ENCODE measurements at places on chromosomes 5 and 9. TPM values are rescaled to one million over a fixed set of nuclear protein-coding genes. Genes with fewer than 3 reads are reported as not detected.

GRCh38 chr5:27144456-27144855 lies 106.1 kb upstream of the CDH9 start:
- DNase-seq, result no peak
- no peak overlapping the region for H3K27ac ChIP-seq
- no peaks in the 10 kb centered on the region for H3K36me3 ChIP-seq

The TPPP gene
- total RNA-seq, result 44.5 TPM

The GBGT1 gene
- 1.3 TPM for total RNA-seq

GRCh38 chr5:179198825-179199224 lies 138.7 kb downstream of the ZNF354C start:
- H3K27me3 ChIP-seq, result peaks cover 7% of the 10 kb centered on the region
- H3K4me1 ChIP-seq, result peaks cover 5% of the 10 kb centered on the region
- H3K27ac ChIP-seq, result no peak overlapping the region
- H3K36me3 ChIP-seq, result no peaks in the 10 kb centered on the region
- peak; percentile 11 for DNase-seq

DNA sequence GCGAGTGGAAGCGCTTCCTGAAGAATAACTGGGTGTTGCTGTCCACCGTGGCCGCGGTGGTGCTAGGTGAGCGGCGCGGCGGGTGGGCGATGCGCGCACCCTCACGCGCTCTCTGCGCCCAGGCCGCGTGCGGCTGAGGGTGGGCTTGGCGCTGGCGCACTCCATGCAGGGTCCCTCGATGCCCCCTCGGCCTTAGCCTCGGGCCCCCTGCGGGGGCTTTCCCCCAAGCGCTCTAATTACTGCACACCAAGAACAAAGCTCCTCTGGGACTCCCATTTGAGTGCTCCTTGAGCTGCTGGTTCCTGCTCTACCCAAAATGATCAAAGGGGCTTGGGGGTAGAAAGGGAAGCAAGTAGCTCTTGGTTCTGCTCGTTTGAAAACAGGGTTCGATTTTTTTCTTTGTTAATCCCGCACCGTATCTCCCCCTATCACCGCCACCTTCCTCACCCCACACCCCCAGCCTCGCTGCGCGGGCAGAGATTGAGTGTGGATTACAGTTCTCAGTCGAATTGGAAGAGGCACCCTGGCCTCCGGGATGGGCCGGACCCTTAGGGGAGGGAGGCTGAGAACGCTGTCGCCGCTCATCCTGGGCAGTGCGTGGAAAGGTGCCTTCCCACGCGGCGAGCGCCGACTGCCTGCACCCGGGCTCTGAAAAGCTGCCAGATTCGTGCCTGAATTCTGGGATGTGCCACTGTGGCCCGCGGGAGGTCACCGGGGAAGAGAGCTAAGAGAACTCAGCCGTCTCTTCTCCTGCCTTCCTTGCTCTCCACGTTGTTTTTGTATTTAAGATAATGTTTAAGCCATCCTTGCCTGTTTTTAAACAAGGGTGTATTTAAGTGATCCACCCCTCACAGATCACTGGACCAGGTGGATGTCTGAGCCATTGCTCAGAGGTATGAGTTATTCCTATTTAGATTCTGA lies 697 bp downstream of the SLC1A1 start:
- no peaks in the 10 kb centered on the region for H3K4me1 ChIP-seq
- no peak for DNase-seq
- no peak overlapping the region for H3K27ac ChIP-seq
- peaks cover 14% of the 10 kb centered on the region for H3K27me3 ChIP-seq
- no peaks in the 10 kb centered on the region for H3K36me3 ChIP-seq
- peak overlapping the region; percentile 89 for H3K4me3 ChIP-seq

The IRX4 gene
- total RNA-seq, result 0.20 TPM

The PCDHGB2 gene
- 8.9 TPM for total RNA-seq

The IL5 gene
- total RNA-seq, result not detected

- DNase-seq, result no peak
- H3K4me1 ChIP-seq, result peaks cover 2% of the 10 kb centered on the region
- no peak overlapping the region for H3K27ac ChIP-seq
- no peaks in the 10 kb centered on the region for H3K36me3 ChIP-seq
- H3K27me3 ChIP-seq, result no peaks in the 10 kb centered on the region
Measured at GRCh38 chr9:123174887-123175518, 93.4 kb downstream of the STRBP start.

DNA sequence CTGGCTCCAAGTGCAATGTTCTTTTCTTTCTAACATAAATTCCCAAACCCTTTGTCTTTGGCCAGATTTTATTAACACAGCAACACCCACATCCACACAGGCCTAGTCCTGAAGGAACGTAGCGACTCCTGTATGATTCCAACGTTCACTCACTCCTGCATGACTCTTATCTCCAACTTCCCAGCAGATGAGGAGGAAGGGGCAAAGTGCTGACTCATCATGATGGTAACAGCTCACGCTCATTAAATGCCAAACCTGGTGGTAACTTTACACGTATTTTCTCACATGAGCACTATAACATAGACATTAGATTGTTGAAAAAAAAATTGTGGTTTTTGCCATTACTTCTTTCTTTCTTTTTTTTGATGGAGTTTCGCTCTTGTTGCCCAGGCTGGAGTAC lies 1349.5 kb downstream of the EFNA5 start:
- H3K27ac ChIP-seq, result no peak overlapping the region
- no peaks in the 10 kb centered on the region for H3K36me3 ChIP-seq
- no peak overlapping the region for H3K4me3 ChIP-seq
- DNase-seq, result no peak

DNA sequence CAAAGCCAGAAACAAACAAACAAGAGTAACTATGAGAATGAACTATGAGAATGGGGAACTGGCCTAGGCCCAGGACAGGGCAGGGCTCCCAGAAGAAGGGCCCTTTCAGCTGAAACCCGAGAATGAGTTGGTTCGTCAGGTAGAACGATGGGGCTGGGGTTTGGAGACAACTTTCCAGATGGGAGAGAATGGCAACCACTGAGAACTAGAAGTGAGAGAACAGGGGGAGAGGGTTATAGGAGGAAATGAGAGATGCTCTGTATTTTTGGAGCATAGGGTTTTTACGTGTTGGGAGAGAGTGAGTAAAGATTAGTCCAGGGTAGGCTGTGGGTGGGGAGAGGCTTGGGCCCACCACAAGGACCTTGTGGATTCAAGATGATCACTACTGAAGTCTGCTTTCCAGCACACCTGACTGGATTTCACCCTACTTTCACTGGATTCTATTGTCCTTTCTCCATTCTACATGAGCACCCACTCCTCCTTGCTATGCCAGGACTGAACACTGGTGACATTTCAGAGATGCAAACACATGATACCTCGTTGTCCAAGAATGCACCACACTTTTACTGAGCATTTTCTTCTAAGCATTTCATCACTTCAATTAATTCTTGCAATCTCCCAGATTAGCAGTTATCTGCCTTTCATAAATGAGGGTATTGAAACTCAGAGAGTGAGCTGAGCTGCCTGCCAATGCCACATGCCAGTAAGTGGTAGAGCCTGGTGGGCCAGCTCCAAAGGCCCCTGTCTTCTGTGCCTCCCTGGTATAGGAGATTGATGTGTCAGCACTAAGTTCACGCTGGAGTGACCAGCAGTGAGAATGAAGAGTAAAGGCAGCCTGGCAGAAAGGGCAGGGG lies 3.2 kb upstream of the TMEM268 start:
- peaks cover 1% of the 10 kb centered on the region for H3K27me3 ChIP-seq
- H3K36me3 ChIP-seq, result no peaks in the 10 kb centered on the region
- H3K4me3 ChIP-seq, result no peak overlapping the region
- no peak overlapping the region for H3K27ac ChIP-seq
- no peak for DNase-seq

- H3K27ac ChIP-seq, result no peak overlapping the region
- H3K27me3 ChIP-seq, result peaks cover 2% of the 10 kb centered on the region
- no peak overlapping the region for H3K4me3 ChIP-seq
- H3K4me1 ChIP-seq, result peaks cover 8% of the 10 kb centered on the region
- H3K36me3 ChIP-seq, result no peaks in the 10 kb centered on the region
Measured at GRCh38 chr5:18395126-18396110, 761.2 kb downstream of the TAF11L14 start.

DNA sequence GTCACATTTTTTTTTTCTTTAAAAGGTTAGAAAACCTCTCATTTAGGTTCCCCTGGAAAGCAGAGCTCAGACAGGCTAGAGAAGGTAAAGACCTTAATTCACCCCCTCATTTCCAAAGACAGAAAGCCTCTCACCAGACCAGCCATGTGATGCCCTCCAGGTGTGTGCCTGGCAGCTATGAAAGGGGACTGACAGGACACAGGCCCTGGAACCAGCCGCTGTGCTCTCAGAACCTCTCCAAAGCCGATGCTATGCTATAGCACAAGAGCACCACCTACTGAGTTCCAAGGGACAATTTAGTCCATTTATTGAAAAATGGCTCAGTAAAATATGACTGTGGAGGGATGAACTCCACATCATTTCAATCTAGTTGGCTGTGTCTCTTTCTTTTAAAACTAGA lies 48.8 kb downstream of the FANCC start:
- H3K27ac ChIP-seq, result peak overlapping the region; percentile 98
- peaks cover 3% of the 10 kb centered on the region for H3K27me3 ChIP-seq
- H3K4me1 ChIP-seq, result peaks cover 41% of the 10 kb centered on the region

DNA sequence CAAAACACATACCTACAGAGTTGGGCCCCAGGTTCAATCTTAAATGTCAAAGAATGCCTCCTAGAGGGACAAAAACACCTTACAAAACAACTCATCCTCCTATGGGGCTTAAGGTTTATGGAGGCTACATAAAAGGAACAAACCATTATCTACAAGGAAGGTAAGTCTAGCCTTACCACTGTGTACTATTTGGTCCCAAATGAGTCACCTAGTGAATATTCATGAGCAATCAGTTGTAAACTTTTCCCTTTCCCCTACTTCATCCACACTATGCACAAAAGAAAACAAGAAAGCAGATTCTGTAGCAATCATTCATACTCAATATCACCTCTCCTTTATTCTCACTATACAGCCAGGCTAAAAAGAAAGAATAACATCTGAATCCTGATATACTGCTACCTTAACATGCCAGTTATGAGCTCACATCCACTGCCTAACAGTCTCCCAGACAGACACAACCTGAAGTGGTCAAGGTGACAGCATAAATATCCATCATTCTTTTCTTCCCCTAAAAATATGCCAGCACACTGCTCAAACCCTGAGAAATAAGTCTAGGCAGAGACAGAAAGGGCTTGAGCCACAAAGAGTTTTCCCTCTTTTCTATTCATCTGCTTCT lies 6.2 kb downstream of the OXCT1 start:
- H3K4me1 ChIP-seq, result peaks cover 2% of the 10 kb centered on the region
- no peak overlapping the region for H3K27ac ChIP-seq
- H3K4me3 ChIP-seq, result no peak overlapping the region
- H3K27me3 ChIP-seq, result no peaks in the 10 kb centered on the region
- H3K36me3 ChIP-seq, result no peaks in the 10 kb centered on the region

GRCh38 chr9:137589441-137590122 lies 730 bp downstream of the ZMYND19 start:
- peaks cover 1% of the 10 kb centered on the region for H3K27me3 ChIP-seq
- H3K4me1 ChIP-seq, result peaks cover 3% of the 10 kb centered on the region
- peak overlapping the region; percentile 87 for H3K4me3 ChIP-seq

GRCh38 chr9:138006576-138007233 lies 129.1 kb downstream of the CACNA1B start:
- H3K36me3 ChIP-seq, result peaks cover 20% of the 10 kb centered on the region
- H3K27me3 ChIP-seq, result peaks cover 37% of the 10 kb centered on the region
- H3K27ac ChIP-seq, result peak overlapping the region; percentile 38
- no peak for DNase-seq
- H3K4me1 ChIP-seq, result peaks cover 35% of the 10 kb centered on the region

DNA sequence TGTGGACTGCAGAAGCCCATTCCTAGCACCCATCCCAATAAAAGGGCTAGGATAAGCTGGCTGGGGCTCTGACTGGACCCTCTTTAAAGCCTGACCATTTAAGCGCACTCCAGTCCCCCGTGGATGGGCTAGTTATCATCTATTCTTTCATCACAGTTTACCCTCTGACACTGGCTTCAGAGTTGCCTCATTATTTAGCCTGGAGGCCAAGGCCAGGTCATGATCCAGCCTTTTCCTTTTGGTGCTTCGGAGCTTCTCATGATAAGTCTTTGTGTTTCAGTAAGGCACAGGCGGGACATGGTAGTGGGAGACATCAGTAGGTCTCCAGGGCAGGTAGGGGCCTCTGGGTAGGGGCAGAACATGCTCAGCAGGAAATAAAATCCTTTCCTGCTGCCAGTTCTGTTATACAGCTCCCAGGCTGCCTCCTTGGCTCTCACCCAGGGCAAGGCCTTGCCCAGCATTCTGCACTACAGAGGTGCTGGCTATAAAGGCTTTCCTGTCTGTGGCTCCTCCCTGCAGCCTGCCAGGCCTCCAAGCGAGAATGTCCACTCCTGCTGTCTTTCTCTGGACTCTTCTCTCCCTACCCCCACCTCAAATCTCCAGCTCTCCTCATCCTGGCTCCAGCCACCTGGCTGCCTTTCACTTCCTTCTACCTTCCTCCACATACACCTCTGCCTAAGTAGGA lies 128.8 kb downstream of the FSTL4 start:
- H3K27ac ChIP-seq, result no peak overlapping the region
- H3K36me3 ChIP-seq, result peaks cover 6% of the 10 kb centered on the region
- H3K27me3 ChIP-seq, result peaks cover 3% of the 10 kb centered on the region
- DNase-seq, result no peak

DNA sequence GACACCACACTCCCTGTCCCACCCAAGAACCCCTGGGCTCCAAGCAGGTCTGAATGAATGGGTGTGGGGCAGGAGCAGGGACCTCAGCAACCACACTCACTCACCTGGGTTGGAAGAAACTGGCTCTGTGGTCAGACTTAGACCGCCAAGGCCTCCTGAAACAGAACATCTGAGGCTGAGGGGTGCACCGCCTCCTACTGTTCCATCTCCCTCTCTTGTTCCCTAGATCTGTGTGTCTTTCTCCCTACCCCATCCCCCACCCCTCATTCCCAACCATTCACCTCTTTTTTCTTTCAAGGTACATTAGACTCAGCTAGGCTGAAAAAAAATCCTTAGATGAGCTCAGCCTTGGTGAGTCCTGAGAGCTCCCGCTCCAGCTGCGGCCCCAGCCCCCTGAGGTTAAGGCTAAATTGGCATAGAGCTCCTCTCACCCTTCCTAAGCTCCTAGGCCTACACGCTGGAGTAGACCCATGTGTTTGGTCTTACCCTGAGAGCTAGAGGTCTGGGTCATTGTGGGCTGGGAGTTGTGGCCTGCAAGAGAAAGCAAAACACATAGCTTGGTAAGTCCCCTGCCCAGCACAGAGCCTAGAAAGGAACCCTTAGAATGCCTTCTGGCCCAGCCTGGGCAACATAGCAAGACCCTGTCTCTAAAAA lies 4.8 kb downstream of the ECSCR start:
- no peak for DNase-seq
- H3K27me3 ChIP-seq, result peaks cover 1% of the 10 kb centered on the region
- no peak overlapping the region for H3K4me3 ChIP-seq
- no peak overlapping the region for H3K27ac ChIP-seq

All from glutamatergic neuron (in vitro differentiated cells).